ENCODE measurements at places on chromosomes 7 and 10.

DNA sequence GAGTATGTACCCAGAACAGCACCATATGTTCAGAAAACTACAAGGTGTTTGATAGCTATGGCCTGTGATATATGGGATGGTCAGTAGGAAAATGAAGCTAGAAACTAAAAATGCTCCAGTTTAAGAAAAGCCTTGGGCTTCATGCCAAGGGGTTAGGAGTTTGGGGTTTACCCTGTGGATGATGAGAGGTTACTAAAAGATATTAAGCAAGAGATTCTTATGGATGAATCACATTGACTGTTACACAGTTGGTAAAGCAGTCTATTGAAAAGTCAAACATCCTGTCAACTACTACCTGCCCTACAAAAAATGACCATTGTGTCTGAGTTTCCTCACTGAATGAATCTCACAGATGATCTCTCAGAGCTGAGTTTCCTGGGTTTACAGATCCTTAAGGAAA lies 166.2 kb upstream of the INHBA start:
- no peak for DNase-seq

DNA sequence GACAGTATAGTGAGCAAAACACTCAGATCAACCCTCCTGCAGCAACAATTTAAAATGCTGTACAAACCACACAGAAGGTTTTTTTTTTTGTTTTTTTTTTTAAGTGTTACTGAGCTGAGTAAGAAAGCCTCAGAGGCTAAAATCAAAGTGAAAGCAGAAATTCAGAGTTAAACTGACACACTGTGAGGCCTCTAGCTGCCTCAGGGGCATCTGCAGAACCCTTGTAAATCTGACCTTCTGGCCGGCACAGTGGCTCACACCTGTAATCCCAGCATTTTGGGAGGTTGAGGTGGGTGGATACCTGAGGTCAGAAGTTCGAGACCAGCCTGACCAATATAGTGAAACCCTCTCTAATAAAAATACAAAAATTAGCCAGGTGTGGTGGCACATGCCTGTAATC lies 7.4 kb upstream of the GNA12 start:
- no peak for DNase-seq

DNA sequence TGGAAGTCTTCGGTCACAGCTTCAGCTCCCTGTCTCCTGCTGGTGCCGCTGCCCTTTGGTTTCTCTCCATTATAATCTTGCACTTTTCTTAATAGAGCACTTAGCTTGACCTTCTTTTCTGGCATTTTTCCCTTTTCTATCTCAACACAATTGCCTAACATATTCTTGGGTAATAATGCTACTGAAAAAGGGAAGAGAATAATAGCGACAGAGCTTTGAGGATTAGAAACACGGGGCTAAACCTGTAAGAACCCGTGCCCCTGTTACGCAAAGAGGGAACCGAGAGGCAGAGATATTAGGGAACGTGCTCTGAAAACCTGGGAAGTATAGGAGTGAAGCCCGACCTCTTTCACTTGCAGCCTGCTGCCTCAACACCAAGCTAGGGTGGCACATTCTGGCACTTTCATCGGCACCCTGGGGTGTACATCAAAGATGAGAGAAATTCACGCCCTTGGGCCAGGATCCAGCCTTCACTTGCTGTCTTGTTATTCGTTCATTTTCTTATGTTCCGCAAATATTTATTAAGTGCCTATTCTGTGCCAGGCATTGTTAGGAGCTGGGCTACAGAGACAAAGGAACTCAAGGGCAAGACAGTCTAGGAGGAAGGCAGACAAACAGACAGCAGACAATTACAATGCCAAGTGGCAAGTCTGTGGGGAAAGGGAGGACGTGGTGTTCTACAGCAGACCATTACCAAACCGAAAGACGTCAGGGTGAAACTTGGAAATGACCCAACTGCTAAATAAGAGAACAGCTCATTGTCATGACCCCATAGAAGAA lies 33.0 kb upstream of the GALNTL5 start:
- no peak for DNase-seq

DNA sequence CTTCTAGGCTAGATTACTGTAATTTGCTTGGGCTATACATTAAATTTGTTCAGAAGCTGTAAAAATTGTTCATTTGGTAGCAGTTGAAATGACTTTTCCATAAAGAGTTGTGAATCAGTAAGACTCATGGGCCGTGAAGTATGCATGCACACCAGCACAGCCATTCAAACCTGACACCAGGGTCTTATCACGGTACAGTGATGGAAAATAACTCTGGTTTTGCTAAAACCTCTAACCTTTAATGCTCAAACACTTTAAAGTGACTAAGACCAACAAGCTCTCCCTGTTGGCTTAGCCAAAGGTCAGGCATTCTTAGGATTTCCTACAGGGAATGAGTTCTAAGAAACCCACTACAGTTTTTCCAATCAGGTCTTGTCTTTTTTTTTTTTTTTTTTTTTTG lies 11.5 kb downstream of the ARL3 start:
- DNase-seq: no peak

- no peak for DNase-seq
Observed at GRCh38 chr10:26858707-26859034, 2.1 kb downstream of the ABI1 start.

DNA sequence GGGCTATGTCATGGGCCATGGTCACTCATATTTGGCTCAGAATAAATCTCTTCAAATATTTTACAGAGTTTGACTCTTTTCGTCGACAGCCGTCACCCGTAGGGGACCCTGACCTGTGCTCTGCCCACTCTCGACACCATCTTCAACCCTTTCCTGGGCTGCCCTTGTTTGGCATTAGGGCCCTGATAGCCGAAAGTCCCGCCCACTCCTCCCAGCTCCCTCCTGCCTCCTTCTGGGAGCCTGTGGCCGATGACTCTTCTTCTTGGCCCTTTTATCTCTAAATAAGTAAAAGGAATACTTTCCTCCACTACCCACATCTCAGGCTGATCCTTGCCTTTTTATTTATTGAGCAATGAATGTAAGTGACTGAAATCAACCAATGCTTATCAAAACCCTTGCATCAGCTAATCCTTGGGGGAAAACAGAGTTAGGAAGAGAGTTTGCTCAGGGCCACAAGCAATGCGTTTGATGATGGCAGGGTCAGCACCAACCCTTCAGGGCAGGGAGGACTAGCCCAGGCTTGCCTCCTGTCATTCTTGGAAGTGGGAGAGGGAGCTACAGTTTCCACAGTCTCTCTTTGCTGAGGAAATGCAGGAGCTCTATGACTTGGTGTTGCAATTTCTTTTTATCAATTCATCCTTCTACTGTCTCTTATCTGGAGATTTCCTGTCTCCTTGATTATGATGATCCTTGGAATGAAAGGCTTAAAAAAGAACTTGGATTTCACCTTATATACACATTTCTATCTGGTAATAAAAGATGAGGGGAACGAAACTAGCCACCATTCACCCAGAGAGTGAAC lies 218.2 kb upstream of the PODXL start:
- DNase-seq: no peak

DNA sequence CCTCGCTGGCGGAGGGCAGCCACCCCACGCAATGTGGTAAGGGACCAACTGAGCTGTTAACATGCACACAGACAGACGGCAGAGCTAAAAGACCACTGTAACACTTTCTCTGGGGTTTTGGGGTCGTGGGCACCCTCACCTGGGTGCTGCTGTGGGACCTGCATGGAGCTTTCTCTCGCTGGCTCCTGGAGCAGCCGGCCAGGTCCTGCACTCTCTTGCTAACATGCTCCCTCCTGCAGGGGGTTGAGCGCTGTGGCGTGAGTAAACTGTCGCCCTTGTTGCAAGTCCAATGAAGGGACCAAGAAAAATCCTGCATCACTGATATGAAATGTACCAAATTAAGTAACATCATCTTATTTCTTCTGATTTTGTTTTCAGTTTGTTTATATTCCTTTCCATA lies 92.0 kb downstream of the ADK start:
- no peak for DNase-seq

- DNase-seq: no peak
Observed at GRCh38 chr10:24303522-24304310, 94.8 kb downstream of the KIAA1217 start.

GRCh38 chr7:106203473-106203872 lies 81.3 kb downstream of the NAMPT start:
- no peak for DNase-seq

Measured in activated CD4-positive, alpha-beta T cell treated with anti-CD3 and anti-CD28 coated beads, Interleukin-2, amount 50 U/mL, for 24 hours (primary cell).